Stimulated activated CD4-positive, alpha-beta T cell treated with anti-CD3 and anti-CD28 coated beads, TNF-alpha, amount 100 ng/mL, for 1 hour (primary cell): ENCODE measurements at places on chromosomes 1 and 21.
A peak's percentile ranks its signal among the peaks of the same experiment; 100 is the strongest.

GRCh38 chr1:245648749-245649522 is 494.2 kb downstream of the KIF26B start:
- DNase-seq = no peak

DNA sequence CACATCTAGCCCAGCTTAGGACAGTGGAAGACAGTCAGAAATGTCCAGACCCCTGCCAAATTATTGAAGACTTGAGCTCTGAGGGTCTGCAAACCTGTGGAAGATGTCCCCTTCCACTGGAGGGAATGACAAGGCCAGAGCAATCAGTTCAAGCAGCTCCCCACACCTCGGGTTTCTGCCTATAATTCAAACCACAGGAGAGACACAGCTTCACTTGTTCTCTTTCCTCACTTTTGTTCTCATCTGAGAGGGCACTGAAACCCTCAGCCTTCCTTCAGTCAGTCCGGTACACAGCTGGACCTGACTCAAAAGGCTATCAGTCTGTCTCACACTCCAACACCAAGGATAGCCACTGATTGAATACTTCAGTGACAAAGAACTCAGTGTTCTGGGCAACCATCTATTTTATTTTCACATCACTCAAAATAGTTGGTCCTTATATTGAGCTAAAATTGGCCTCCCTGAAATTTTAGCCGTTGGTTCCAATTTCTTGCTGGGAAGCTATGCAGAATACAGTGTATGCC is 70.1 kb downstream of the TENT5C start:
- DNase-seq = no peak

DNA sequence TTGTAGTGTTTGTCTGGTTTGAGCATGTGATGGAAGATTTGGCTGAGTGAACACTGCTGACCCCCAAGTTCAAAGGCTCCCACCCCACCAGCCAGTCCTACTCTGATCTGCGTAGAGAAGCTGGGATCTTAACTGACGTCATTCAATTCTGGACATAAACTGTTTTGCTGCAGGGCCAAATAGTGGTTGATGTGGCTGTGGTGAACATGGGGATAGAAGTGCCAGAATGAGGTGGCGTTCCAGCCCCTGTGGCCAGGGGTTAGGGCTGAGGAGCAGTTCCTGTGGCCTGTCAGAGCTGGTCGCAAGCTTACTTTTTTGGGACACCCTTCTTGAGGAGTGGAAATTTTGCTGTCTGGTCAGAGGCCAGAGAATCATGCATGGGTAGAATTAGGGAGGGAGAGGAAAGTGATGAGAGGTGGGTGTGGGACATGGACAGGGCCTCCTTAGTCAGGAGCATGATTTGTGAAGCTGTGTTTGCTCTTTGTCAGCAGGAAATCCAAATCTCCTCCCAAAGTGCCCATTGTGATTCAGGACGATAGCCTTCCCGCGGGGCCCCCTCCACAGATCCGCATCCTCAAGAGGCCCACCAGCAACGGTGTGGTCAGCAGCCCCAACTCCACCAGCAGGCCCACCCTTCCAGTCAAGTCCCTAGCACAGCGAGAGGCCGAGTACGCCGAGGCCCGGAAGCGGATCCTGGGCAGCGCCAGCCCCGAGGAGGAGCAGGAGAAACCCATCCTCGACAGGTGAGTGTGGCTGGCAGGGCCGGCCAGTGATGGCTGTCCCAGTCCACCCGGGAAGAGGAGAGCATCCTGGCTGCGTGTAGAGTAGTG is 25.9 kb downstream of the SZRD1 start:
- no peak for DNase-seq

GRCh38 chr21:40282912-40283886 is 416.0 kb downstream of the PCP4 start:
- DNase-seq = no peak

DNA sequence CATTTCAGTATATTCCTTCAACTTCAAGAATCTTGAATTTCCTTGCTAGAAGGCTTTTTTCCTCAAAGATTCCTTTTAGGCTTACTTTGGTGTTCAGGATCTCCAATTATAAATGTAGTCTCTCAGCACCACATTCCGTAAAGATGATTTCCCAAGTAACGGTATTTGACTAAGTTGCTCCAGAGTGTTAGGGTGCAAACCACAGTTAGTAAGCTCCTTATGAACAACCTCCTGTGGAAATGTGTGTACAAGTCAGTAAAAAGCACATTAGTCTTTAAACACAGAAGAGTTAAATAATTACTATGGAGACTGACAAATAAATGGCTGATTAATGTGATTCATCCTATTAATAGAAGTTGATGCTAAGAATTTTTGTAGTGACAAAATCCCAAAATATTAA is 10.3 kb downstream of the DONSON start:
- DNase-seq = no peak

DNA sequence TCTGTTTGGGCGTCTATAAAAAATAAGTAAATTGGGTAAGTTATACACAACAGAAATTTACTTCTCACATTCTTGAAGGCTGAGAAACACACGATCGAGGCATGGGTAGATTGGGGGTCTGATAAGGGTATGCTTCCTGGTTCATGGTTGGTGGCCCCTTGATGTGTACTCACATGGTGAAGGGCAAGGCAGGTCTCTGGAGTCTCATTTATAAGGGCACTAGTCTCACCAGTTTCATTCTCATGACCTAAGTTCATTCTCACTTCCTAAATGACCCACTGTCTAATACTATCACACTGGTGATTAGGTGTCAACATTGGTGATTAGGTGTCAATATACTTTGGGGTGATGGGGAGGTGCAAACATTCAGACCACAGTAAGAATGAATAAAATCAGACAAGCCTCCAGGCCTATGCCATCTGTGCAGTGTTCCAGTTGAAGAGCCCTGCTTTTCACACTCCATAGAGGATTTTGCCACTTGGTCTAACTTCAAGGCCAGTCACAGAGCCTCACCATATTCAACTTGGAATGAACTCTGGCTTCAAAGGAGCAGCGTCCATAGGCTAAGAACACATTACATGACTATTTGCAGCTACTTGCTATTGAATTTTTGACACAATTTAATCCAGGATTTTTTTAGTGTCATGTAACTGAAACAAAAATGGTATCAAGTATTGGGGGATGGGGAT is 2.5 kb upstream of the GBP4 start:
- DNase-seq = no peak

- no peak for DNase-seq
These were observed 19.2 kb downstream of the NFIA start for GRCh38 chr1:61101536-61101935.

DNA sequence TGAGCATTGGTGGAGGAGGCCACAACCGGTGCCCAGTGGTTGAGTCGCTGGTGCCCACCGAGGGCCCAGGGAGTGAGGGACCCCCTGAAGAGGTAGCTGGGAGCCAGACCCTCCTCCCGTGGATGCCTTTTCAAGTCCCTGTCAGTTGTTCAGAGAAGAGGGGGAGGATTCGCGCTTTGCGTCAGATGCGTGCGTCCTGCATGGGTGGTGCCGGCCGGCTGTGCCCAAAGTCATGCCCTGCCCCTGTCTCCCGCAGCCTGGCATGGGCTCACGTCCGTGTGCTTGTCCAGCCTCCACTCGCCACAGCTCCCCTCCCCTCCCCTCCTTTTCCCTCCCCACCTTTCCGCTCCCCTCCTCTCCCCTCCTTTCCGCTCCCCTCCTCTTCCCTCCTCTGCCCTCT is 45.2 kb downstream of the PRKCZ start:
- no peak for DNase-seq

DNA sequence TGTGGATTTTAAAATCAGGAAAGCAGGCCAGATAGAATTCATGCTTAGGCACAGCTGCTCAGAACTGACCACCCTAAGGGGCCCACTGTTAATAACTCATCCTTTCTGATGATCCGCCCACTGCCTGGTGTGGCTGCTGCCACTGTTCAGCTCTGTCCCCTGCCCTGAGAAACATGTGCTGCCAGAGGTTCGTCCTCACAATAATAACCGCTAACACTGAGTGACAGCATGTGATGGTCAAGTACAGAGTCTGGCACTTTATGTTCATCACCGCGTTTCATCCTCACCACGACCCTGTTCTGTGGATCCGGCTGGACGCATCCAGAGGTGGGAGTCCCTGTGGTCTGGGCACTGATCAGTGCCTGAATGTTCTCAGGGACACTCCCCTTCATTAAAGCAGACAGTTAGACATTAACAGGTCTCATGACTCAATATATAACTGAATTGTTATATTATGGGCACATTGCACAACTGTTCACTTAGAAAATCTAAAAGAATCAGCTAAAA is 108.6 kb downstream of the SIM2 start:
- DNase-seq = no peak

DNA sequence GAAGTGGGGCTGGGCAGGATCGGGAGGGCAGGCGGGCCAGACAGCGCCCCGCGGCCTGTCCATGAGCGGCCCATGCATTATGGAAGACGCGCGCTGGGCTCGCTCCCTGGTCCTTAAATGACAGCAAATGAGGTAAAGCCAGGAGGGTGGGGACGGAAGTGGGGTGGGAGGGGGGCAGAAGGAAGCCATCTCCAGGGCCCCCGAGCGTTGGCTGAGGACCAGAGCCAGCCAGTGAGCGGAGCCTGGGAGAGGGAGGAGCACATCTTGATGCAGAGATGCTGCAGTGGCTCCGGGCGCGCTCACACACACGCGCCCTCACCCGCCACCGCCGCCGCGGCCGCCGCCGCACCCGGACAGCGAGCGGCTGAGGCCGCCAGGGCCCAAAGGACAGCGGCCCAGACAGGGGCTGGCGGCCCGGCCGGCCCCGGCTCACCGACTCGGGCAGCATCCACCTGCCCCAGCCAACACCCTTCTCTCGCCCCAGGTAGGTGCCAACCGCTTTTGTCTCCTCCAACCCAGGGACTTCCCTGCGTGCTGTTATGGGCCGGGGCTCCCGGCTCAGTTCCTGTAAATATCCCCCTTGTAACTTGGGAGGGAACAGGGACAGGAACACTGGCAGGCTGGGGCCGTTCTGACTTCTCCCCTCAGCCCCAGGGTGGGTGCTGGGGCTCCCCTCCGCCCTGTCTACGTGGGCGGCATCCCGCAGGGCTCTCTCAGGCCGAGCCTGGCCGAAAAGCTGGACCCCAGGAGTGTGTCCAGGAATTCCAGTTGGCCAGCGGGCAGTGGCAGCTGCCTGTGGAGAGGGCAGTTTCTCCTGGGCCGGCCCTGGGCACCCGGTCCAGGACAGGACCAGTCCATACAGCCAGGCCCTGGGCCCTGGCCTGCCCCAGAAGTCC is at the start of gene CNTN2:
Gene CNTN2, plus strand, starts transcription at position 302 of the 896 bp plus-strand sequence. CDS start 9,974 bp downstream, outside the sequence.
- no peak for DNase-seq

GRCh38 chr21:37365517-37366481 is 774 bp upstream of the DYRK1A start:
- peak; percentile 46 for DNase-seq

- DNase-seq = no peak
These were observed 10.7 kb upstream of the GPR153 start for GRCh38 chr1:6271554-6271953.

- no peak for DNase-seq
These were observed 25.4 kb downstream of the INTS7 start for GRCh38 chr1:212010004-212010403.
